ENCODE measurements at places on chromosomes 1 and 21. TPM values are rescaled to one million over a fixed set of nuclear protein-coding genes. Genes with fewer than 3 reads are reported as not detected.

The SEMA6C gene
- total RNA-seq, result 1.1 TPM

DNA sequence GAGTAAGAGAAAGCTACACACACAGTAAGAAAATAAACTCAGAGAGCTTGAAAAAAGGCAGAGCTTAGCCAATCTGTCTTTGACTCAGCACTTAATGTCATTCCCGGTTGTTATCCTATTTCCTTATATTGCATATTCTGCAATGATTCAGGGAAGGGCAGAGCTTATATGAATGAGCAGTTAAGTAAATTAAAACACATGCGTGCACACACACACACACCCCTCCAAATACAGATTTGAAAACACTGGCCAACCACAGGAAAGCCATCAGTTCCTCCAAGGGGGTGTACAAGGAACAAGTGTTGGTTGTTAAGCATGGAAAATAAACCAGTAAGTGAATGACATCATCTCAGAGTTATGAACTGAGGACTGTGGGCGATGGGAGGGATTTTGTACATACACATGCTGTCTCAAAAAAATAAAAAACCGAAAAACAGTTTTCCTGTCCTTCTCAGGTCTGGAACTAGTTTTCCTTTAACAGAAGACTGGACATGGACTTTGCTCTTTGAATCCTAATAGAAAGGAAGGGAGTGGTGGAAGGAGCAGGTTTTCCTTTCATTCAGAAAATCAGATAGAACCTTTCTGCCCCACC lies 1.0 kb downstream of the IQGAP3 start:
- no peak for DNase-seq

DNA sequence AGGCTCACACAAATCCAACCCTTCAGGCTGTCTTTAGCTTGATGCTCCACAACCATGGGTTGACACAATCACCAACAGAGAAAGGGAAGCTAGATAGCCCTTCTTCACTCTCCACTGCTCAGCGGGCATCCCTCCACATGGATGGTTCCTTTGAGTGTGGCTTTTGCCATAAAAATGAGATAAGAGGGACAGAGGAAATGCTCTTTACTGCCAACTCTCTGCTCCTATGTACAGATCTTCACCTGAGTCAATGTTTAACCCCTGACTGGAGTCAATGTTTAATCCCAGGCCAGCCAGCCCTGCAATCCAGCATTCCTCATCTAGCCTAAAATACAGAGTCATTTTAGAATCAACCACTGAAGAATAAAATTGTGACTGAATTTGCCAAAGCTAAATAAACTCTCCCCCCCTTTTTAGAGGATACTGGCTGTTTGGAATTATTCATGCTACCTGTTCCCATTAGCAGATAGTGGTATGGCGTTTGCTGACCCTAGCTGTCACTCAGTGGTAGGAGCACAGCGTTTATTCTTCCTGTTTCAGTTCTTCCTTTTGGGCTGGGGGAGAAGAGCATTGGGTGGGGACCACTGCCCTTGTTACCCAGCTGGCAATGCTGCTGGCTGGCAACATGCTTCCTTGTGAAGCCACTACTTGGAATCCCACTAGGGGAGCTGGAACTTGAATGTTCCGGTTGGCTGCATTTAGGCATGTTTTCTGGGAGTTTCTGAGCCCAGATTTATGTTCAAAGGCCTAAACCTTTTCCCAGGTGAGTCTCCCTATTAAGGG lies 5.2 kb upstream of the PIGR start:
- no peak for DNase-seq

DNA sequence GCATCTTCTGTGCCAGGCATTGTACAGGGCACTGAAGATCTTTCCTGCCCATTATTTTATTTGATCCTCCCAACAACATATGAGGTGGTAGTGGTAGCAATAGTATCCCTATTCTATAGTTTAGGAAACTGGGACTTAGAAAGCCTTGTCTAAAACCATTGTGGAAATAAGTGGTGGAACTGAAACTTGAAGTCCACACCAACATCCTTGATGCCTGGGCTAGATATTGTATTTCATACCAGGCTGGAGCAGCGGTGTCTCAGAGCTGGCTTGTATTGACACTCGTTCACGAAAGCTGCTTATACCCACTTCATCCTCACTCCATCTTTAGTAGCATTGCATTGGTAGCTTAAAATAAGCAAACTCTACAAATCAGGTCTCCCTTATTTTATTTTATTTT lies 9.7 kb upstream of the CTSS start:
- DNase-seq, result no peak

- peak; percentile 94 for DNase-seq
Observed at GRCh38 chr1:202184750-202185460, 8.7 kb upstream of the LGR6 start.

DNA sequence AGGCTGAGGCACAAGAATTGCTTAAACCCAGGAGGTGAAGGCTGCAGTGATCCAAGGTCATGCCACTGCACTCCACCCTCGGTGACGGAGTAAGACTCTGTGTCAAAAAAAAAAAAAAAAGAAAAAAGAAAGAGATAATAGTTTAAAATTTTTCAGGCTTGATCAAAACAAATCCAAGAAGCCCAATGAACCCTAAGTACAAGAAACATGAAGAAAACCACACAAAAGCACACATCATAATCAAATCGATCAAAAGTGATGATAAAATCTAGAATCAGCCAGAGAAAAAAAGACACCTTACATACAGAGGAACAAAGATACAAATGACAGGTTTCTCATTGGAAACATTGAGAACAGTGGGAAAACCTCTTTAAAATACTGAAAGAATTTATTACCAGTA lies 31.5 kb downstream of the LDLRAD1 start:
- DNase-seq, result no peak

The OR2T29 gene
- total RNA-seq, result not detected

DNA sequence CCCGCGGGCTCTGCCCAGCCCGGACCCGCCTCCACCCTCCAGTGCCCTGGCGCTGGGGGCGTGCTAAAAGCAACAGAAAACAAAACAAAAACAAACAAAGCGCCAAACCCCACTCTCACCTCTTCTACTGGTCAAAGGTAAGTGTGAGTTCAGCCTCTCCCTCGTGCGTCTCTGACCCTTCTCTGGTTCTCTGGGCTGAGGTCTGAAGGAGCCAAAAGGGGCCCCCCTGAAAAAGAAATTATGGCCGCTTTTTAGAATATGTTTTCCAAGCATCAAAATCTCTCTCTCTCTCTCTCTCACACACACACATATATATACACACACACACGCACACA lies 133.5 kb upstream of the DPYD start:
- no peak for DNase-seq

- no peak for DNase-seq
Observed at GRCh38 chr1:241849345-241849695, 1.3 kb downstream of the EXO1 start.

All from SK-MEL-5 (cell line).